ENCODE measurements at places on chromosomes 16 and 17.
A peak's percentile ranks its signal among the peaks of the same experiment; 100 is the strongest.

GRCh38 chr16:49567950-49568349, 194.3 kb downstream of the C16orf78 start:
- DNase-seq = no peak

GRCh38 chr16:7547736-7548135, 215.1 kb downstream of the RBFOX1 start:
- no peak for DNase-seq

DNA sequence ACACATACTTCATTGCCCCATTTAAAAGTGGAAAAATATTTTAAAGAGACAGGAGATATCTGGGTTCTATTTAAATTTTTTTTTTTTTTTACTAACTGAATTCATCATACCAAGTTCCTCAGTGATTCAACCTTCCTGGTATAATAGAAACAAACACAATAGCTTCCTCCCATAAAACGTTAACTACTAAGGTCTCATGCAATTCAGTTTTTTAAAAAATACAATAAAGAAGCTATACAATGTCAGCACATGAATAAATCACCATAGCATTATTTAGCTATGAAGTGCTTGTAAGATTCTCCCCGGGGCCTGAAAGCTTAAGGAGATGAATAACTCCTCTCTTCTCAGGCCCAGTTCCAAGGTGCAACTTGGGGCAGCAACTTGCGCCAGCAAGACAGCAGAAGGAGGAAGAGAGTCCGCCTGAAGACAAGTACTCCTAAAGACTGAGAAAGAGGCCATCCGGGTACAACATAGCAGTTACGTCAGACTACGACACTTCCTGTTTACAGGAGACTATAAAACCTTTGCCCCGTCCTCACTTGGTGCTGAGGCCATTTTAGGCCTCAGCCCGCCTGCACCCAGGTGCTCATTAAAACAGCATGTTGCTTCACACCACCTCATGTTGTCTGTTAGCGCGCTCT, 81.5 kb downstream of the MYO1D start:
- no peak for DNase-seq

DNA sequence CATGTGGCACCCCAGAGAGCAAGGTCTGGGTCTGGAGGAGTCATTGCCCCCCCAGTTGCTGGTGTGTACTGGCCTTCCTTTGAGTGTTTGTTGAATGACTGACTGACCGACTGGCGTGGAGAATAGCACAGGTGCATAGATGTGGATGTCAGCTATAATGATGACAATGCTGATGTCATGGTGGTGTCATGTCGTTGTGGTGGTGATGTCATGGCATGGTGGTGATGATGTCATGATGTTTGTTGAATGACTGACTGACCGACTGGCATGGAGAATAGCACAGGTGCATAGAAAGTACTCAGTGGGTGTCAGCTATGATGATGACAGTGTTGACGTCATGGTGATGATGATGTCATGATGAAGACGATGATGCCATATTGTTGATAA, 22.1 kb downstream of the TMEM114 start:
- no peak for DNase-seq

- DNase-seq = no peak
These were observed 119.1 kb downstream of the BANP start for GRCh38 chr16:88070341-88070740.

DNA sequence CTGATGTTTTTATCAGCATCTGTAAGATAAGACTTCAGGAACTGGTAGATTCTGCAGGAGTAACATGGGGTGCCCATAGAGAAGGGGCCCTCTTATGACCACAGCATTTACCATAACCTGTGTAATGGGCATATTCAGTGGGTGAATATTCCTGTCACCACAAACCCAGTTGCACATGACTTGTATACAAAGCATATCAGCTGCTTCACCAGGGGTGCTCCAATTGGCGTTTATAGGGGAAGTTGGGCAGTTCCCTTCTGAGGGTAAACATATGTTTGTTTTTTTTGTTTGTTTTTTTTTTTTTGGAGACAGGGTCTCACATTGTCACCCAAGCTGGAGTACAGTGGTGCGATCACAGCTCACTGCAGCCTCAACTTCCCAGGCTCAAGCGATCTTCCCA, 11.5 kb upstream of the ZG16 start:
- DNase-seq = no peak

GRCh38 chr16:19582050-19582831, 26.7 kb downstream of the VPS35L start:
- no peak for DNase-seq

DNA sequence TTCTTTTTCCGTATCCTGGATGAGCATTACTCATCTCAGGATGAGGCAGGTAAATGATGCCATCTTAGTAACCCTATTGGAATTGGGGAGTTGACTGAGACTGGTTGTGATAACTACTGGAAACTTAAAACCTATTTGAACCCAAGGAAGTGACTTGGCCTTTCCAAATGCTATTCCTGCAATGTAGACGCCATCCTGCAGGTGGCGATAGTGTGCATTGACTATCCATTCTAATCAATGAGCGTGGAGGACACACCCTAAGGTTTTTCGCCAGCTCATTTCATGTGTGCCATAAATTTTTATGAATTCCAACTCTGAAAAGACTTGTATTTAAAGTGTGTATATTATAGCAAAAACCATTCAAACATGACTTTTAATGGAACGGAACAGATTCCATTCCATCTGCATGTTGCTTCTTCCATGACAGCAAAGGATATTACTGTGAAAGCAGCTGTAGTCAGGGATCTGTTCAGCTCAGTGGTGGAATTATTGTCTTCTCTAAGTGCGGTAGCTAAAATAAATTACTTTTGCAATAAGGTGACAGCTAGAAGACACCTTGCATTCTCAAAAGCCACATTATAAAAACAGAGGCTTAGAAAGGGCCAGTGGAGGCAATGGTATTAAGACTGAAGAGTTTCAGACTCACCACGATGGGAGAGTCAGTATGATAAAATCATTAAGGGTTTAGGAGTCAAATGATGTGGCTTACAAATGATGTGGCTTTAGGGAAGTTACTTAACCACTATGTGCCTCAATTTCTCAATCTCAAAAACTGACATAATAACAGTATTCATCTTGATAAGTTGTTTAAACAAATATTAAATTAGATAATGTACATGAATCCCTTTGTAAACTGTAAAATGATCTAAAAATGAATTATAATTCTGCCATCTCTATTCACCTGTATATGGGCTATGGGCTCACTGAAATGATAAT, 55.5 kb downstream of the SYT17 start:
- DNase-seq = peak; percentile 13

GRCh38 chr16:89581045-89581695, 5.6 kb downstream of the CPNE7 start:
- no peak for DNase-seq

- no peak for DNase-seq
These were observed 16.7 kb upstream of the TOB1 start for GRCh38 chr17:50882851-50883250.

DNA sequence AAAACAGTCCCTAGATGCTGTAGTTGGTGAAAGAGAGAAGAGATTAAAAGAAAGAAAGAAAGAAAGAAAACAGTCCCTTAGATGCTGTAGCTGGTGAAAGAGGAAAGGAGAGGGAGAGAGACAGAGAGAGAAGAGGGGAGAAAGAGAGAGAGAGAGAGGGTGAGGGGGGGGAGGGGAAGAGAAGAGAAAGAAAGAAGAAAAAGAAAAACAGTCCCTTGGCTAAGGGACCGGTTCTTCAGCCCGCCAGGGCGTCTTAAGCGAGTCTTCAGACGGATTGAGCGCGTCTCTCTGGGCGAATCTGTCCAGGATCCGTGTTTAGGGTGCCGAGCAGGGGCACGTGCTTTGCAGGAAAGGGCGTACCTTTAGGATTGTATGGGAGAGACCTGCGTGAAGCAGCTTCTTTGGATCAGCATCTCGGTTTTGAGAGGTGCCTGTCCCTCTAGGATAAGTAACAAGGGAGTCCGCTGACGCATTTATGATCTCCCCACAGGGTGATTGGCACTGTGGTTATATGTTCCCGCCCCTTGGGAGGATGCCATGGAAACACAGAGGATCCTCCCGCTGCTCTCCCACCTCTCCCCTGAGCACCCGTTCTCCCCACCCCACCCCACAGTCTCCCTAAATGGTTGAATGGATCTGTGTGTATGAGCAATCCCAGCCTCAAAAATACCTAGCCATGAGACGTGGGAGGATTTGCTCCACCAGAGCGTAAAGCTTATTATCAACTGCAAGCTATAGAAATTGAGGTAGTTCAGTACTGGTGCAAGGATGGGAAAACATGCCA, 16.7 kb downstream of the GNGT2 start:
- no peak for DNase-seq

DNA sequence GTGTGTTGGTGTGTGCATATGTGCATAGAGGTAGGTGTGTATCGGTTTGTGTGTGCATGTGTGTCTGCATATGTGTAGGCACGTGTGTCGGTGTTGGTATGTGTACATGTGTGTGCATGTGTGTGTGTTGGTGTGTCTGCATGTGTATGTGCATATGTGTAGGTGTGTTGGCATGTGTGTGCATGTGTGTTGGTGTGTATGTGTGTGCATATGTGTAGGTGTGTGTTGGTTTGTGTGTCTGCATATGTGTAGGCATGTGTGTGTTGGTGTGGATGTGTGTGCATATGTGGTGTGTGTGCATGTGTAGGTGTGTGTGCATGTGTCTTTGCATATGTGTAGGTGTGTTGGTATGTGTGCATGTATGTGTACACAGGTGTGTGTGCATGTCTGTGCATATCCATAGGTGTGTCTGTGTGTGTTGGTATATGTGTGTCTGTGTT, 3.9 kb upstream of the AATK start:
- no peak for DNase-seq

DNA sequence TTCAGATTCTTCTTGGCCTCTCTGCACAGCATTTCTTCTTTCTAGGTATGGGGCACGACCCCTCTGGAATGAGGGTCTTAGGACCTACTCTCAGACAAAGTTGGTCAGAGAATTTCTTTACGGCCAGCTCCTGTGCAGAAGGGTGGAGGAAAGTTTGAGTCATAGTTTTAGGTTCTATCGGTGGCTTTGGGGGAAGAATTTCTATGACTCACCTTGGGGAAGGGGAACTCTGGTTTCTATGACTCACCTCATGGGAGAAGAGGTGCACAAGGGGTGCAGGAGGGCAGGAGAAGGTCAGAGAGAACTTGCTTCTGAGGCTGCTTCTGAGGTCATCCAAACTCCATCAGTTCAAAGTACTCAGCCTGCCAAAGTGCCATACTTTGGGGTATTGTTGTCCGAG, 2.5 kb upstream of the ABCC12 start:
- peak; percentile 22 for DNase-seq

- no peak for DNase-seq
These were observed 24.9 kb downstream of the RAB11FIP3 start for GRCh38 chr16:450385-450784.

DNA sequence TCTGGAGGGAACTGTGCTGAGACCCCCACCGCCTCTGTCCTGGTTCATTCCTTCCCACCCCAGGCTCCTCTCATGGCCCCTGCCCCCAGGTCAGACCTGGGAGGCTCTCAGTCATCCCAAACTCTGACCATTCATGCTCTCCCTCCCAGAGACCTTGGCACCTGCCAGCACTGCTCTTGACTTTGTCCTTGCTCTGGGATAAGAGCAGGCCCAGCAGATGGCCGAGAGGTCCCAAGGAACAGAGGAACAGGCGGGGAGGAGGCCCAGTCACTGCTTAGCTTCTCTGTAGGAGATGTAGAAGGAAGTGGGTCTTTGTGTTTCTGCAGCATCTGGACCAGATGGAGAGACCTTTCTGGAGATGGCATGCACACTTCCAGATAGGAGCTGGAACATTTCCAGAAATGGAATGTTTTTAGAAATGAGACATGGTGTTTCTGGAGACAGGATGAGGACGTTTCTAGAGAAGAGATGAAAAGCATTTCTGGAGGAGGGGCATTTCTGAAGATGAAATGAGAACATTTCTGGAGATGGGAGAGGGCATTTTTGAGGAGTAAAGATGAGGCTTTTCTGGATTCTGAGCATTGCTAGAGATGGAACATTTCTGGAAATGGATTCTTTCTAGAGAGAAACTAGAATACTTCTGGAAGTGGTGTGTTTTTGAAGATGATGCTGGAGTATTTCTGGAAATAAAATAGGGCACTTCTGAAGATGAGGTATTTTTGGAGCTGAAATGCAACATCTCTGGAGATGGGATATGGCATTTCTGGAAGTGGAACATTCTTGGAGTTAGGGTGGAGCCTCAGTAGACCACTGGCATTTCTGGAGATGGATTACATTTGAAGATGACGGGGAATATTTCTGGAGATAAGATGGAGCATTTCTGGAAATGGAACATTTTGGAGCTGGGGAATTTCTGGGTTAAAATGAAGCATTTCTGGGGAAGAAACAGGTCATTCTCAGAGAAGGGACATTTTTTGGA, 55.2 kb downstream of the RAI1 start:
- no peak for DNase-seq

DNA sequence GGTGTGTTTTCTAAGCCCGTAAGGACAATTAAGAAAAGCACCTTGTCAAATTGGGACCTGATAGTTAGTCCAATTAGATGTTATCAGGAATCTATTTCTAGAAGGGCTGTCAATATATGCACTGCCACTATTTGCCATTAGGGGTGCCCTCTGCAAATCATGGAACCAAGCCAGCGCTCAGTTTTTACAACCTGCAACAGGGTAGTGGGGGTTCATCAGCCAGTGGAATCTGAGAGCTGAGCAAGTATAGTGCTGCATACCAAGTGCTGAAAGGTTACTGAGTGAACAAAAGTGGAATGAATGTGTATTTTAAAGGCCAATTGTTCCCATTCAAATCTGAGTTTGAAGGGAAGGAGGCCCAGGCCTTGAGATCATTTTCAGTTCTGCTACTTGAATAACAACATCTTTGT, 10.4 kb downstream of the PRR11 start:
- DNase-seq = peak; percentile 8

DNA sequence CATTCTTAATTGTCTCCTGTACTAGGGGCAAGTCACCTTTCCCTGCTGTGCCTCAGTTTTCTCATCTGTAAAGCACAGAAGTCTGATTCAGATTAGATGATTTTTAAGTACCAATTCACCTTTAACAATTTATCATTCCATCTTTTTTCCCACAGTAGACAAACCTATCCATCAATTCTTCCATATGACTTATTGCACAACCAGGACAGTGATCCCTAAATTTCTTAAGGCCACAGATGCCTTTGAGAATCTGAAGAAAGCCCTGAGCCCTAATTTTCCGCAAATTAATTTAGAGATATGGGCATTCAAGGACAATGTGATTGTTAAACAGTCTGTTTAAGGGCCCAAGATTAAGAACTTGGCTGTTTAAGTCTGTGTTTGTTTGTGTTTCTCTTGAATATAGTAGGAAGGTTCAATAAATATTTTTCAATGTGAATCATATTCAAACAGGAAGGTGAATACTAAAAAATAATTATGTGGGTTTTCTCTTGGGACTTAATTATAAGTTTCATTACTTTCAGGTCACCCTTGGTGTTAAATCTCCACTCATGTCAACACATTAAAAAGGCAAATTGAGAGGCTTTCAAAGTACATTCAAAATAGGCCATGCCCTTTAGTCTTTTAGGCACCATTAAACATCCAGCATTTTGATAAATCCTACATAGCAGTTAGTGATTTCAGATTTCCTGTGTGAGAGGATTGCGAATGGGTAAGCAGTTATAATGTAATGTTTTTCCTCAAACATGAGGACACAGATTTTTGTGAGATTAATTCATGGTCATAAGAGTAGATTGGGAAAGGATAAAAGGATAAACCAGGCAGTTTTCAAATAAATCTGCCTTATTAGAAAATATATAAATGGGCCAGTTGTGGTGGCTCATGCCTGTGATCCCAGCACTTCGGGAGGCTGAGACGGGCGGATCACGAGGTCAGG, 34.9 kb upstream of the MMD start:
- no peak for DNase-seq

GRCh38 chr16:89375021-89375420, 115.3 kb downstream of the ANKRD11 start:
- DNase-seq = no peak

GRCh38 chr17:6669479-6670212, 18.1 kb downstream of the C17orf100 start:
- no peak for DNase-seq

- DNase-seq = no peak
These were observed 12.8 kb downstream of the XYLT1 start for GRCh38 chr16:17457997-17458396.

Data from stimulated activated CD4-positive, alpha-beta T cell treated with anti-CD3 and anti-CD28 coated beads, Interleukin-4, amount 100 ng/mL, for 4 hours (primary cell).